ENCODE measurements at places on chromosomes 7 and 10. TPM values are rescaled to one million over a fixed set of nuclear protein-coding genes. Genes with fewer than 3 reads are reported as not detected.

GRCh38 chr7:28575241-28575643 lies 162.9 kb downstream of the CREB5 start:
- no peak overlapping the region for H3K27ac ChIP-seq
- H3K4me1 ChIP-seq = peaks cover 13% of the 10 kb centered on the region
- no peak overlapping the region for H3K4me3 ChIP-seq
- no peak for DNase-seq

- no peak overlapping the region for H3K27ac ChIP-seq
- no peak overlapping the region for H3K4me3 ChIP-seq
- no peaks in the 10 kb centered on the region for H3K27me3 ChIP-seq
- no peak for DNase-seq
Measured at GRCh38 chr10:30939643-30940251, 91.9 kb downstream of the ZNF438 start.

DNA sequence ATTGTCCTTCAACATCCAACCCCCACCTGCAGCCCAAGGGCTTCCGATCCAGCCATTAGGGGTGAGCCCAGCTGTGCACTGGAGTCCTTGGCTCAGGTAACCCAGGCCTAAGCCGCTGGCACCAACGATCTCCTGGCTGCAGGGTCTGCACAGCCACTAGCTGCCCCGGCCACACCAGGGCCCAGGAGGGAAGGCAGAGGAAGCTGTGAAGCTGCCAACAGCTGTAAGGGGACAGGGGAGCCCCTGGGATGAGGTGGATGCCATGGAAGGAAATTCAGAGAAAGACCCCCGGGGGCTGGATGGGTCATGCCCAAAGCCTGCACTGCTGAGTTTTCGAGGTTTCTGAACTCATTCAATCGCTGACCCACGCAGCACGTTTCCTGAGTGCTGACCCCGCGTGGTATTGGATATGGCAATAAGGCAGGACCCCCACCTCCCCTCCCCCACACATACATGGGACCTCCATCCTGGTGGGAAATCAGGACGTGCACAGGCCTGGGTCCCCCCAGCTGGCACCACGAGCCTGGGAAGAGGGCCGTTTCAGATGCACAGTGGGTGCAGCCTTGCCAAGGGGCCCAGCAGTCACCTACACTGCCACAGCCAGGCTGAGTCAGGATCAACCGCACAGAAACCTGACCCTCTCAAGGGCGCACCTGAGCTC lies 170.3 kb downstream of the DIP2C start:
- no peak overlapping the region for H3K4me3 ChIP-seq
- no peak for DNase-seq
- H3K27me3 ChIP-seq = peaks cover 40% of the 10 kb centered on the region

DNA sequence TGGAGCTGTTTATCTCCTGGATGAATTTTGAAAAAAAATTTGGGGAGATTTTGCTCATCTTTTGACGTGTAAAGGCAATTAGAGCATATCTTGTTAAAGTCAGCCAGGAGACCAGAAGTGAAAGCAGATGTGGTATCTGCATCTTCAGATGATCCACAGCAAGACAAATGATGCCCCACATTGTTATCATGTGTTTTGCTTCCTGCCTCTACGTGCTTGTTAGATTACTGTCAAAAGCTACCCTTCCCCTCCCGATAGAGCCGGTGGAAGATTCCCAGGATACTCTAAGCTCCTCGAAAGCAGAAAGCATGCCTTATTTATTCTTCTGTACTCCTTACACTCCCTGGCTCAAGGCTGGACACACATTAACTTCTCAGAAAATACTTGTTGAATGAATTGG lies 12.9 kb downstream of the COL17A1 start:
- H3K27me3 ChIP-seq = peaks cover 4% of the 10 kb centered on the region
- no peak overlapping the region for H3K4me3 ChIP-seq
- H3K4me1 ChIP-seq = no peaks in the 10 kb centered on the region

DNA sequence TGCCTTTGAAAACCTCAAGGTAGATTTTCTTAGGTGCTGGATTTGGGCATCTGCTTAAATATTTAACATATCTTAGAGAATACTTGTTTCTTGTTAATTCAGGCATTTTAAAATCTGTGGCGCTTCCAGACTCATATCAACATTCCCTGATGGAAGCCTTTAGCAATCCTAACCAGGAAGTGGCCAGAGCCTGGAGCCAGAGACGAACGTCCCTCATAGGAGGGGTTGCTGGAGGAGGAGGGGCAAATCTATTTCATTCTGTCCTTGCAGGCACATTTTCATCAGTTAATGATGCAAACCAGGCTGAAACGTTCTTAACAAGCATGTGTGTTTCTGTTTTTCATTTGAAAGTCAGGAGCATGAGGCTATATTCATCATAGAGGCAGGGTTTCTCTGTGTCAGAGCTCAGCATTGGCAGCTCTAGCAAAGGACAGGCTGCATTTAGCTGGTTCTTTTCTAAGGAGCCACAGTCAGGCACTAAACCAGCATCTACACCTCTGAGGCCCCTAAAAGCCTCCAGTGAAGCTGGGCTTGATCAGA lies 17.8 kb upstream of the IFIT2 start:
- no peaks in the 10 kb centered on the region for H3K36me3 ChIP-seq
- H3K4me1 ChIP-seq = no peaks in the 10 kb centered on the region
- H3K27me3 ChIP-seq = no peaks in the 10 kb centered on the region
- peak overlapping the region; percentile 16 for H3K27ac ChIP-seq

DNA sequence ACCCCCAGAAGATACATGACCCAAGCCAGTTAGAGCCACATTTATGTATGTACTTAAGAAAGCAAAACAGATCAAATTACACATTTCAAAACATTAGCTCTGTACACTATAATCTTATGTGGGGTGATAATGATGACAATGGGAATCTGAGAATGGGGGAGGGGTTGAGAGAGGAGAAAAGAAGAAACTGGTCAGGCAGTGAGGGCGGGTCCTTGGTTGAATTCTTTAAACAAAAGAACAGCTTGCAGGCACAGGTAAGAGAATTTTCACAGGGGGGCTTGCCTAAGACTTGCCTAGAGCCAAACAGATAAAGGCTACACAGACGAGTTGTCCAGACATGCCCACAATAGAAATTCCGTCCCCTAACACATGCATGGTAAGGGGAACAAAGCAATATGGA lies 76.8 kb upstream of the PTER start:
- H3K27me3 ChIP-seq = no peaks in the 10 kb centered on the region
- H3K4me1 ChIP-seq = no peaks in the 10 kb centered on the region
- DNase-seq = no peak
- H3K36me3 ChIP-seq = no peaks in the 10 kb centered on the region

- H3K27ac ChIP-seq = no peak overlapping the region
- DNase-seq = no peak
- peaks cover 5% of the 10 kb centered on the region for H3K36me3 ChIP-seq
- peaks cover 14% of the 10 kb centered on the region for H3K4me1 ChIP-seq
- no peaks in the 10 kb centered on the region for H3K27me3 ChIP-seq
Measured at GRCh38 chr7:641269-641671, 85.2 kb upstream of the DNAAF5 start.

DNA sequence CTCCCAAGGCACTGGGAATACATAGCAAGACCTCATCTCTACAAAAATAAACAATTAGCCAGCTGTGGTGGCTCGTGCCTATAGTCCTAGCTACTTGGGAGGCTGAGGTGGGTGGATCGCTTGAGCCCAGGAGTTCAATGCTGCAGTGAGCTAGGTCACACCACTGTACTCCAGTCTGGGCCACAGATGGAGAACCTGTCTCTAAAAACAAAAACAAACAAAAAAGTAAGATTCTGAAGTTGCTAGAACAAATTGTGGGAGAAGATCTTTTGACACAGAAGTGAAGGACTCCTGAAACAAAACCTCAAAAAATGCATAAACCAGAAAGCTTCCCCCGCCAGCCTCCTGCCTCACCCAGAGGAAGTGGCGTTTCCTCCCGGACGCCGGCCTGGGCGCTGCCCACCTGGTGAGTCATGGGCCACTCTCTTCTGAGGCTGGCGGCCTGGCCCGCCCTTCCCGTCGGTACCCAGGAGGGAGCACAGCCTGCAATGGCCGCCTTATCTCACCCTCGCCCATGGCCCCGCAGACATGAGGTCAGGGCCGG lies 25.4 kb upstream of the ELN start:
- no peak for DNase-seq
- no peak overlapping the region for H3K27ac ChIP-seq
- no peaks in the 10 kb centered on the region for H3K36me3 ChIP-seq

- H3K4me1 ChIP-seq = no peaks in the 10 kb centered on the region
- no peaks in the 10 kb centered on the region for H3K36me3 ChIP-seq
- no peak overlapping the region for H3K27ac ChIP-seq
Measured at GRCh38 chr10:91536111-91536510, 96.8 kb downstream of the PPP1R3C start.

- no peaks in the 10 kb centered on the region for H3K36me3 ChIP-seq
- H3K4me1 ChIP-seq = peaks cover 3% of the 10 kb centered on the region
- DNase-seq = no peak
- peaks cover 17% of the 10 kb centered on the region for H3K27me3 ChIP-seq
- H3K4me3 ChIP-seq = no peak overlapping the region
Measured at GRCh38 chr10:44994752-44995530, 5.8 kb upstream of the ZNF22 start.

DNA sequence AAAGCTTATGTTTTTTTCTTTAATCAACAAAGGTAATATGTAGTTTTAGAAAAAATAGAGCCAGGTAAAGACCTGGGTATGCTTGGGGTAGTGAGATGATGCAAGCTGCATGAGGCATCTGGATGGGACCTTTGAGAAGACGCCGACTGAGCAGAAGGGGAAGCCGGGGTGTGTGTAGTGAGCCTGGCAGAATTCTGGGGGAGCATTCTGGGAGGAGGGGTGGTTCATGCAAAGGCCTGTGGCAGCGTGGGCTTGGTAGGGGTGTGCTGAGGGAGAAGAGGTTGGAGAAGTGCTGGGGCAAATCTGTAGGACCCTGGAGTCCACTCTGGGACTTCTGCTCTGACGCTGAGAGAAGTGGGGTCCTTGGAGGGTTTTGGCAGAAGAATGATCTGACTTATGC lies 33.9 kb upstream of the SHH start:
- H3K4me1 ChIP-seq = no peaks in the 10 kb centered on the region
- no peak overlapping the region for H3K4me3 ChIP-seq
- no peak for DNase-seq

DNA sequence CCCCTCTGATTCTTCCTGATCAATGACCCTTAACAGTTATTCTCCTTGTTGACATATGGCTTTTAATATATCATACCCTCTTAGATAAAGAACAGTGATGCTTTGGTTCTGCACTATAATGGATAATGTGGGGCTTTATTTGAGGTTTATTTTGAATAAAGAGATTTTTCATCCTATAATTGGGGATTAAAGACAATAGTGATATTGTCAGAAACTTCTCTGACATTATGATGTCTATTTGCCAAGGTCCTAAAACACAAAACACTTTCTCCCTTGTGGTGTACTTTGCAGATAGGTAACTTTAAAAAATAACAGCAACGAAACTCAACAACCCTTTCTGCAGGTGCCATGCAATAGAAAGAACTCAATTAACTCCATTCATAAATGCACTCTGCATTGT lies 243.6 kb upstream of the RHOBTB1 start:
- no peak for DNase-seq
- H3K27ac ChIP-seq = no peak overlapping the region
- H3K27me3 ChIP-seq = peaks cover 14% of the 10 kb centered on the region
- no peak overlapping the region for H3K4me3 ChIP-seq

GRCh38 chr7:36937754-36938563 lies 213.7 kb upstream of the AOAH start:
- H3K4me1 ChIP-seq = peaks cover 18% of the 10 kb centered on the region
- peaks cover 52% of the 10 kb centered on the region for H3K36me3 ChIP-seq
- no peak overlapping the region for H3K4me3 ChIP-seq

DNA sequence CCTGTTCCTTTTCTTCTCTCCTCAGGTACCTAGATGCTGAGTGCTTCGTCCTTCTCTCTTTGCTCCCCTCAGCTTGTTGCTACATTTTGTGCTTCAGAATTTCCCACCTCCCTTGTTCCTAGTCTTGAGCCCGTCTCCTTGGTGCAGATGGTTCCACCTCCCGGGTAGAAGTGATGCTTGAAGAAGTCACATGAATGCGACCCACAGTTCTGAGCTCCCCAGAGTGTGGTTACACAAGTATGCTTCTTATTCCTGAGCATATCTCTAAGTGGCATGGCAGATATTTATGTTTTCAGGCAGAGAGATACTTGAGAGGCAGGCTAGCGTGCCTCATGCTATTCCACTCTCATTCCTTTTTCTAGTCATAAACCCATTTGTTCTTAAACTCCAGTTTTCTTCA lies 34.0 kb downstream of the INPP5F start:
- DNase-seq = no peak
- H3K36me3 ChIP-seq = no peaks in the 10 kb centered on the region
- no peaks in the 10 kb centered on the region for H3K27me3 ChIP-seq
- no peak overlapping the region for H3K4me3 ChIP-seq
- H3K4me1 ChIP-seq = peaks cover 19% of the 10 kb centered on the region
- H3K27ac ChIP-seq = peak overlapping the region; percentile 62

- no peak for DNase-seq
- peak overlapping the region; percentile 81 for H3K27ac ChIP-seq
- no peak overlapping the region for H3K4me3 ChIP-seq
- H3K36me3 ChIP-seq = peaks cover 18% of the 10 kb centered on the region
- H3K4me1 ChIP-seq = peaks cover 34% of the 10 kb centered on the region
Measured at GRCh38 chr7:139830782-139831501, 1.9 kb downstream of the TBXAS1 start.

DNA sequence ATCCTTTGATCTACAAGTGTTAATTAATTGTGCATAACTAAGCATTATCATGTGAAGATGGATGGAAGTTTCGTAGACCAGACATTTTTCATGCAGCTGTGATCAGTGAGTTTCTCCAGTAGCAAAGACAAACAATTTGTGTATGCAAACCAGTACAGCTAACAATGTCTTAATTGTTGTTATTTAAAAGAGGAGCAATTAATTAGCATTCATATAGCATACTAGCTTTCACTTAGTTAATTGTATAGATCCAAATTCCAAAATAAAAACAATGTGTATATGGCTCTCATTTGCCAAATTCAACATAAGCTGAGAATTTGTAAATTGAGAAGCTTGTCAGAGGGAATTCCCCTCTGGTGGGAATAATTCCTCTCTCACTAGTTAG lies 22.6 kb upstream of the PRKCQ start:
- H3K27ac ChIP-seq = no peak overlapping the region
- no peak for DNase-seq
- H3K4me1 ChIP-seq = peaks cover 15% of the 10 kb centered on the region
- H3K4me3 ChIP-seq = no peak overlapping the region
- H3K27me3 ChIP-seq = peaks cover 8% of the 10 kb centered on the region

DNA sequence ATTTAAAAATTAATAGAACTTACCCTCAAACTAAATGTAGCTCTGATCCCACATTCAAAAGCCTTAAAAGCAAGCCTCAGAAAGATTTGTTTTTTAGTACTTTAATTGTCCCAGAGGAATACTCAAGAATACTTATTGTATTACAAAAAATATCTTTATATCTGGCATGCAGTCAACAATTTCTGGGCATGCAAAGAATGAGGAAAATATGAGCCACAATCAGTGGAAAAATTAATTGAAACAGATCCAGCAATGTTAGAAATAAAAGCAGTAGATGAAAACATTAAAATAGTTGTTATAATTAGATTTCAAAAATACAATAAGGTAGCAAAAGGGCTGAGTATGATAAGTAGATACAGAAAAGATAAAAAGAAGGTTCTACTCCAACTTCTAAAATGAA lies 154.7 kb downstream of the PON1 start:
- H3K36me3 ChIP-seq = no peaks in the 10 kb centered on the region
- H3K27me3 ChIP-seq = peaks cover 19% of the 10 kb centered on the region
- no peak for DNase-seq
- H3K4me3 ChIP-seq = no peak overlapping the region
- H3K27ac ChIP-seq = no peak overlapping the region

FKBP9 gene
- polyA plus RNA-seq = 0.71 TPM

RBM17 gene
- polyA plus RNA-seq = 95.7 TPM

CALD1 gene
- polyA plus RNA-seq = 0.64 TPM

GRID2IP gene
- polyA plus RNA-seq = not detected

CLEC2L gene
- not detected for polyA plus RNA-seq

XRCC2 gene
- polyA plus RNA-seq = not detected

SLC29A4 gene
- polyA plus RNA-seq = 0.12 TPM

Measured in naive B cell (primary cell).